ENCODE measurements at places on chromosomes 11 and 22.

- no peak overlapping the region for H3K4me3 ChIP-seq
- H3K36me3 ChIP-seq = no peaks in the 10 kb centered on the region
- no peak overlapping the region for H3K27ac ChIP-seq
- no peak for DNase-seq
- no peaks in the 10 kb centered on the region for H3K27me3 ChIP-seq
Observed at GRCh38 chr11:121672630-121673487, 220.1 kb upstream of the SORL1-AS1 start.

GRCh38 chr11:23353611-23354010 lies 493.3 kb upstream of the CCDC179 start:
- DNase-seq = no peak
- no peak overlapping the region for H3K27ac ChIP-seq
- H3K4me1 ChIP-seq = no peaks in the 10 kb centered on the region
- no peak overlapping the region for H3K4me3 ChIP-seq
- no peaks in the 10 kb centered on the region for H3K27me3 ChIP-seq

GRCh38 chr11:72754544-72755155 lies 2.4 kb upstream of the ARAP1 start:
- peaks cover 39% of the 10 kb centered on the region for H3K4me1 ChIP-seq
- no peak for DNase-seq
- no peak overlapping the region for H3K4me3 ChIP-seq
- H3K27ac ChIP-seq = no peak overlapping the region
- no peaks in the 10 kb centered on the region for H3K27me3 ChIP-seq
- peaks cover 28% of the 10 kb centered on the region for H3K36me3 ChIP-seq

DNA sequence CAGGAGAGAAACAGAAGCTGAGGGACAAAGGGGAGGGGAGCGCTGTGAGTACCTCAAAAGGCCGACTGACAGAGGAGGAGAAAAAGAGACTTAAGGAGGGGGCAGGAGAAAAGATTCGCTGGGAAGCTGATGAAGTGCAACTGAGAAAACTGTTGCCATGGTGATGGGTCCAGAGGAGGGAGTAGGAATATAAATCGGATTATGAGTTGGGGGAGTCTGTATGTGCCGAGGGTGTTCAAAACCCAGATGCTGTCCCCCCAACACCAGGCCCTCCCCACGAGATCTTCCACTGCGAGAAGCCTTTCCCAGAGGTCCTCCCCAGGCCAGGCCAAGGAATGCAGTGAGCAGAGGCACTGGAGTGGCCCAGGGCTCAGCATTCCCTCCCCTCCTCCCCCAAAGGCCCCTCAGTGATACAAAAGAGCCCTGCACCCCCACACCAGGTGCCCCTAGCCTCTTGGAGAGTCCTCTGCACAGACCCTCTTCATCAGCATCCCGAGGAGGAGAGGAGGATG lies 13.7 kb upstream of the BCL9L start:
- H3K4me3 ChIP-seq = no peak overlapping the region
- peaks cover 22% of the 10 kb centered on the region for H3K4me1 ChIP-seq
- no peak overlapping the region for H3K27ac ChIP-seq
- DNase-seq = no peak
- H3K27me3 ChIP-seq = peaks cover 3% of the 10 kb centered on the region
- H3K36me3 ChIP-seq = no peaks in the 10 kb centered on the region

GRCh38 chr11:75077316-75077715 lies 19.4 kb downstream of the OR2AT4 start:
- no peak for DNase-seq
- peaks cover 32% of the 10 kb centered on the region for H3K4me1 ChIP-seq
- H3K27ac ChIP-seq = peak overlapping the region; percentile 74
- H3K27me3 ChIP-seq = peaks cover 9% of the 10 kb centered on the region
- H3K4me3 ChIP-seq = no peak overlapping the region

DNA sequence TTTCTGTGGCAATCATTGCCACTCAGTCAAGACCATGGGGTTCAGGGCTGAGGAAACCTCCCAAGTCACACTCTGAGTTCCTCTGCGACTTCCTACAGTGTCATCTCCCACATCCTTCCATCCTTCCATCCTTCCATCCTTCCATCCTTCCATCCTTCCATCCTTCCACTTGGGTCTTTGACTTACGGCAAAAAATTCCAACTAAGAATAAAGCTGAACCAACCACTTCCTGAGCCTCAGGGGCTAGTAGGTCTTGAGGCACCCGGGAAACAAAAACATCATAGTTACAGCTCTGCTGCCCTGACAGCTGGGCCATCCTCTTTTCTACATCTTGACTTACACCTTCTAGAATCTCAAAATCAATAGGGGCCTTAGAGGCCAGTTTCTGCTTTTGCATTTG lies 32.1 kb downstream of the EHF start:
- H3K27me3 ChIP-seq = no peaks in the 10 kb centered on the region
- no peak overlapping the region for H3K4me3 ChIP-seq
- peaks cover 6% of the 10 kb centered on the region for H3K4me1 ChIP-seq
- H3K27ac ChIP-seq = no peak overlapping the region
- DNase-seq = no peak
- no peaks in the 10 kb centered on the region for H3K36me3 ChIP-seq

- H3K27me3 ChIP-seq = no peaks in the 10 kb centered on the region
- peak overlapping the region; percentile 58 for H3K4me3 ChIP-seq
- peaks cover 8% of the 10 kb centered on the region for H3K36me3 ChIP-seq
- peaks cover 52% of the 10 kb centered on the region for H3K4me1 ChIP-seq
Observed at GRCh38 chr11:122069707-122070360, 46.2 kb downstream of the BLID start.

- no peaks in the 10 kb centered on the region for H3K36me3 ChIP-seq
- H3K4me3 ChIP-seq = no peak overlapping the region
- H3K4me1 ChIP-seq = no peaks in the 10 kb centered on the region
- H3K27me3 ChIP-seq = no peaks in the 10 kb centered on the region
- no peak overlapping the region for H3K27ac ChIP-seq
Observed at GRCh38 chr11:105799728-105800462, 190.0 kb downstream of the GRIA4 start.

- peak; percentile 89 for DNase-seq
- peaks cover 4% of the 10 kb centered on the region for H3K4me1 ChIP-seq
- no peak overlapping the region for H3K4me3 ChIP-seq
Observed at GRCh38 chr11:64607381-64607985, 16.5 kb downstream of the SLC22A12 start.

DNA sequence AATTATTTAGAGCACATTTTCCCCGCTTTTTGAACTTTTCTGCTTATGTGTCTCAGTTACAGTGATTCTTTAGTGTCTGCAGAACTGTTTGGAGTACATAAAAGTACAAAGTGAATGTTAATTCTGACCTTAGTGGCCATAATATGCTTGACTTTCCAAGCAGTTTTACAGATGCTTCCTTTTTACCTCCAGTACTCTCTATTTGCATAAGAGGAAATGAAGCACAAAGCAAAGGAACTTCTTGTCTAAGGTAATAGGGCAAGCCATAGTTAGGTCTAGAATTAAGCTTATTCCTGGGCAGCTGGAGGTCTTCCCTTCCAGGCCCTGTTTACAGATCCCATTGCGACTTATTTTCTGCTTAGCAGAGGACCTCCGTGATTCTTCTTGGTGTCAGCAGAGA lies 3.6 kb downstream of the GTPBP1 start:
- no peak overlapping the region for H3K4me3 ChIP-seq
- H3K4me1 ChIP-seq = peaks cover 56% of the 10 kb centered on the region
- H3K36me3 ChIP-seq = peaks cover 3% of the 10 kb centered on the region
- H3K27me3 ChIP-seq = no peaks in the 10 kb centered on the region
- no peak overlapping the region for H3K27ac ChIP-seq

- H3K36me3 ChIP-seq = peaks cover 9% of the 10 kb centered on the region
- DNase-seq = no peak
- peak overlapping the region; percentile 58 for H3K4me3 ChIP-seq
- H3K4me1 ChIP-seq = peaks cover 61% of the 10 kb centered on the region
- no peaks in the 10 kb centered on the region for H3K27me3 ChIP-seq
Observed at GRCh38 chr11:114180301-114181055, 115.7 kb upstream of the NNMT start.

DNA sequence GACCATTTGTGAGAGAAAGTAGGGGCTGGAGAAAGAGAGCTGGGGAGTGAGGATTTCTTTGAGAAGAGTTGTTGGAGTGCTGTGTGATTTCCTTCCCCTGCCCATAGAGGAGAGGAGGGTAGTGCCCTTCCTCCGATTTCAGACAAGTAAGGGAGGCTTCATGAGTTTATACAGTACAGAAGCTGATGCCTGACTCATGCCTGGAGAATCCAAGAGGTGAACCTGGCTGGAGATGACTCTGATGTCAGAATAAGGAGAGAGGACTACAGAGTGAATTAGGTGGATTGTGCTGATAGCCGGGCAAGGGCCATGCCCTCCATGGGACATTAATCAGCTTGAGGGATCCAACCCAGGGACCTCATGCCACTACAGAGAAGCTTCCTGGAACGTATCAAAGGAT lies 91.6 kb downstream of the FAR1 start:
- H3K27me3 ChIP-seq = no peaks in the 10 kb centered on the region
- no peaks in the 10 kb centered on the region for H3K36me3 ChIP-seq
- H3K4me1 ChIP-seq = peaks cover 21% of the 10 kb centered on the region
- H3K27ac ChIP-seq = no peak overlapping the region
- DNase-seq = no peak

GRCh38 chr22:29306835-29307595 lies 565 bp downstream of the GAS2L1 start:
- no peak for DNase-seq
- peaks cover 42% of the 10 kb centered on the region for H3K4me1 ChIP-seq
- H3K4me3 ChIP-seq = peak overlapping the region; percentile 84
- H3K27ac ChIP-seq = peak overlapping the region; percentile 80
- no peaks in the 10 kb centered on the region for H3K27me3 ChIP-seq

DNA sequence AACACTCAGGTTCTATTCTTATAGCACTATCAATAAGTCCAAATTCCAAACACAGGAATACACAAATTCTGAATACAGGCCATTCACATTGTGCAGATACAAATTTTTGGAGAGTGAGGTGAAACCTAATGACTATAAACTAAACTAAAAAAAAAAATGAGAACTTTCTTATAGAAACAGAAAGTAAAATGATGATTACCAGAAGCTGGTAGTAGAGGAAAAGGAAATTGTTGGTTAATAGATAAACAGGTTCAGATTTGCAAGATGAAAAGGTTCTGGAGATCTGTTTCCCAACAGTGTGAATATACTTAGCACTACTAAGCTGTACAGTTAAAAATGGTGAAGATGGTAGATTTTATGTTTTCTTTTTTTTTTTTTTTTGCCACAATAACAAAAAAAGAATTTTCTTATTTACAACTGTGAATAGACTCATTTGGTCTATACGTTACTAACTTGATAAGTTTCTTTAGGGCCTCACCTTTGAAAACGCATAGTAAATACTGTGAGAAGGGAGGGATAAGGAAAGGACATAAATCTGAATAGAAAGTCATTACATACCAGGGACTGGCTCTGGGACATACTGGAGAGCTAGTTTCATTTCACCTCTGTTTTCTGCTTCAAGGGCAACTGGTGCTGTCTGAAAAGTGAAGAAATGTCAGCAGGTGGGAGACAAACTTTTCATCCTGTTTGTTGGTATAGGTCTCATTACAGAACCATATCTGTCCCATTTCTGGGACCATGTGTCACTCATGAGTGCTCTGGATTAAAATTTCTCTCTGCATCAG lies 14.2 kb upstream of the CCDC89 start:
- DNase-seq = no peak
- H3K4me3 ChIP-seq = no peak overlapping the region
- peaks cover 10% of the 10 kb centered on the region for H3K4me1 ChIP-seq
- peaks cover 17% of the 10 kb centered on the region for H3K36me3 ChIP-seq
- no peaks in the 10 kb centered on the region for H3K27me3 ChIP-seq

DNA sequence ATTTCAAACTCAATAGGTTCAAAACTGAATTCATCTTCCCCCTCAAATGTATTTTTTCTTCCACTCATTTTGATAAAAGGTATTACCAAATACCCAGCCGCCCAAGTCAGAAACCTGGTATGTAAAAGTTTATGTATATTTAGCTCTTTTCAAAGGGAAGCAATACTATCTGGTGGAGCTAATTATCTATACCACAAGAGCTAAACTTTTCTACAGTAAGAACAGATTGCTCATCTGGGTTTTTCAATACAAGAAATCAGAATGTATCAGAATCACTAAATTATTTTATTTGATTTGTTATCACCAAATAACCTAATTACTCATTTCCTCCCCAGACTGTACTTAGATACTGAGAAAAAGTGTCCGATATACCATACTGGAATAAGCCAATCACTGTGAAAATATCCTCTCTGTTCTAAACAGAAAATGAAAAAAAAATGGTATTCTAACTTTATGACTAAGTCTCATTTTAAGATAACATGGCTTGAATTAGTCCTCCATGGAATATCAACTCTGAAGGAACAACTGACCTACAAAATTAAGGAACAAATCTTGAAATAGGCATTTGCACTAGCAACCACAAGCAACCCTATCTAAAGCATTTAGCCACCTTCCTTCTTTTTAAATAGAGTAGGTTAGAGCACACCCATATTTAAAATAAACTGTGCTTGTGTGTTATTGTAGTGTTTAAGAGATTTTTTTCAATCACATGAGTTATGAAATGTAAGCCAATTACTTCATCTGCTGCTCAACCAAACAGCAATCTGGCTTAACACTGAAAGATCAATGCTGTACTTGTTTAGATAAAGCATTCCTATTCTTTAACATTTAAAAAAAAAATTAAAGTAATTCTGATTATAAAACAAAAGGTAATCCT lies 35.0 kb downstream of the RDX start:
- peaks cover 34% of the 10 kb centered on the region for H3K4me1 ChIP-seq
- no peak for DNase-seq
- peaks cover 25% of the 10 kb centered on the region for H3K36me3 ChIP-seq
- H3K4me3 ChIP-seq = no peak overlapping the region
- no peak overlapping the region for H3K27ac ChIP-seq

GRCh38 chr11:133947321-133947756 lies 9.4 kb downstream of the IGSF9B start:
- DNase-seq = no peak
- peaks cover 3% of the 10 kb centered on the region for H3K36me3 ChIP-seq
- peaks cover 7% of the 10 kb centered on the region for H3K27me3 ChIP-seq
- no peak overlapping the region for H3K4me3 ChIP-seq
- H3K4me1 ChIP-seq = peaks cover 36% of the 10 kb centered on the region

- DNase-seq = no peak
- H3K36me3 ChIP-seq = no peaks in the 10 kb centered on the region
- no peak overlapping the region for H3K4me3 ChIP-seq
Observed at GRCh38 chr22:39663751-39664150, 93.2 kb downstream of the CACNA1I start.

- H3K4me1 ChIP-seq = peaks cover 33% of the 10 kb centered on the region
- DNase-seq = no peak
- H3K27ac ChIP-seq = no peak overlapping the region
- no peaks in the 10 kb centered on the region for H3K27me3 ChIP-seq
- H3K36me3 ChIP-seq = no peaks in the 10 kb centered on the region
Observed at GRCh38 chr11:19803506-19803998, 90.9 kb downstream of the NAV2 start.
